ENCODE measurements at places on chromosomes 7 and 10.

GRCh38 chr10:6014241-6014761 lies 37.0 kb upstream of the IL15RA start:
- peak; percentile 31 for DNase-seq

DNA sequence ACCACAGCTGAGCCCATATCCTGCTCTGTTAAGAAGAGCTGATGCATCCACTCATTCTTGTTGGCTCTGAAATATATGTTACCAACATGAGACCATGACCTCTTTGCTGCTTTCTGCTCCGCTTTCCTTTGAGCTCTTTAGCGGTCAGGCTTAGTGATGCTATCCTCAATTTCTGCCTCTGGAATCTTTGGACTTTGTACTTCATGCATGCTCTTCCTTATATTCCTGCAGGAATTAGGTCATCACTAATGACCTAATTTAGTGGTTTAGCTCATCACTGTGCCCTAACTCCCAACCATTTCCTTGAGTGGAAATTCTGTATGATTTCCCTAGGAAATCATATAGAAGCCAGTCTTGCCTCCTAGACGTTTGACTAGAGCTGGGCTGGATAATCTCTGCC lies 119.5 kb downstream of the AOAH start:
- no peak for DNase-seq

DNA sequence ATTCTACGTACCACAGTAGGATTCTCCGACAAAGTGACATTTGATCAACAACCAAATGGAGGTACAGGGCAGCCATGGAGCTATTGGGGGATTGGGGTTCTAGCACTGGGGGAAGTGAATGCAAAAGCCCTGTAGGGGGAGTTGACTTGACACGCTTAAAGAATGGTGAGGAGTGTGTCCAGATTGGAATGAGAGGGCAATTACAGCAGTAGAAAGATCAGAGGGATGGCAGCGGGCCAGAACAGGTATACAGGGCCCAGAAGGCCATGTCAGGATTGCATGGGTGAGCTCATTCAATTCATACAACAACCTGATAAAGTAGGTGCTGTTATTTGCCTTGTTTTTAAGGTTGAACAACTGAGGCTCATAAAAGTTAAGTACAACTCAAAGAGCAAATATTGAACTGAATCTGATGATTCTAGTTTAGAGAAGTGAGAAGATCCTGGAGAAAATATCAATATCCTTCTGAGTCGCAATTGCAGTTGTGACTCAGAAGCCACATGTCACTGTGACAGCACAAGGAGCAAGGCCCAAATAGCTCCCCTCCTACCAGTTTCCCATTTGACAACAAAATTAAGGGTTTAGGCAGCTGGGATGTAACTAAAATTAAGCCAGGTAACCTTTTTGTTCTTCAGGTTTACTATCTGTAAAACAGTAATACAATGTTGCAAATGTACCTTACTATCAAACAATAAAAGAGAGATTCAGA lies 28.0 kb upstream of the CTTNBP2 start:
- no peak for DNase-seq

GRCh38 chr10:70250961-70251680 lies 17.9 kb upstream of the PPA1 start:
- no peak for DNase-seq

- DNase-seq = no peak
These were observed 827.7 kb downstream of the TNS3 start for GRCh38 chr7:46754140-46754720.
